ENCODE measurements at places on chromosomes 16 and 17. TPM values are rescaled to one million over a fixed set of nuclear protein-coding genes. Genes with fewer than 3 reads are reported as not detected.
A peak's percentile ranks its signal among the peaks of the same experiment; 100 is the strongest.

Gene KRT38
- not detected for total RNA-seq

DNA sequence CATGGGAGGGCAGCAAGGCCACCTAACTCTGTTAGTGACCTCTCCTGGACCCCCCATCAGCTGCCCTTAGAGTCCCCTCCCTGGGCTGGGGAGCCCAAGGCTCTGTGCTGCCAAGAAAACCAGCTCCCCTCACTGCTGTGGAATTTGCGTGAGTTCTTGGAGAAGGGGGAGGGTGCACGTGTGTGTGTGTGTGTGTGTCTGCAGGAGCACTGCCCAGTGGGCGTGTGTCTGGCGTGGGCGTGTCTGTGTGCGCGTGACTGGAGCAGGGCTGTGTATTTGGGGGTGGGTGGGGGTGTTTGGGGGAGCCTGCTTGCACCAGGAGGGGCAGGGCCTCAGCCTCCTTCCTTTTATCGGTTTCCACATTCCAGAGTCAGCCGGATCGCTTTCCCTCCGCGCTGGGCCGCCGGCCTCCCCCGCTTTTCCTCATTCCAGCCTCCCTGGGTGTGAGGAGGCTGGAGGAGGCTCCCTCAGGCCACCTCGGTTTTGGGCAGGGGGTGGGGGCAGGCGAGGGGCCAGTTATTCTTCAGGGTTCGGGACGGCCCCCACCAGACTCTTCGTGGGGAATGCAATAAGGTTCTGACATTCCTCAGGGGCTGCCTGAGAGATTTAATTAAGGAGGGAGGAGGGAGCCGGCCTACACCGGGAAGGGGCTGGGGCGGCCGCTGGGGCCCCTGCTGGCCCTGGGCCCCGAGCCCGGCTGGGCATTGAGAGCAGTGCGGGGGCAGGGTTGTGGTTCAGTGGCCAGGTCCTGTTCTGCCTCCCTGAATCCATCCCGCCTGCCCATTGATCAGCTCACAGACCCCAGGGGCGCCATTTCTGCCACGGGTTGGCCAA lies 2.5 kb downstream of the VASN start:
- DNase-seq = no peak

GRCh38 chr17:37206299-37206698 lies 169.5 kb upstream of the C17orf78 start:
- DNase-seq = no peak

- DNase-seq = no peak
Observed at GRCh38 chr17:66094727-66095126, 97.2 kb downstream of the CEP112 start.

Gene SLC2A4
- 2.3 TPM for total RNA-seq

Gene SLC52A1
- total RNA-seq = not detected

DNA sequence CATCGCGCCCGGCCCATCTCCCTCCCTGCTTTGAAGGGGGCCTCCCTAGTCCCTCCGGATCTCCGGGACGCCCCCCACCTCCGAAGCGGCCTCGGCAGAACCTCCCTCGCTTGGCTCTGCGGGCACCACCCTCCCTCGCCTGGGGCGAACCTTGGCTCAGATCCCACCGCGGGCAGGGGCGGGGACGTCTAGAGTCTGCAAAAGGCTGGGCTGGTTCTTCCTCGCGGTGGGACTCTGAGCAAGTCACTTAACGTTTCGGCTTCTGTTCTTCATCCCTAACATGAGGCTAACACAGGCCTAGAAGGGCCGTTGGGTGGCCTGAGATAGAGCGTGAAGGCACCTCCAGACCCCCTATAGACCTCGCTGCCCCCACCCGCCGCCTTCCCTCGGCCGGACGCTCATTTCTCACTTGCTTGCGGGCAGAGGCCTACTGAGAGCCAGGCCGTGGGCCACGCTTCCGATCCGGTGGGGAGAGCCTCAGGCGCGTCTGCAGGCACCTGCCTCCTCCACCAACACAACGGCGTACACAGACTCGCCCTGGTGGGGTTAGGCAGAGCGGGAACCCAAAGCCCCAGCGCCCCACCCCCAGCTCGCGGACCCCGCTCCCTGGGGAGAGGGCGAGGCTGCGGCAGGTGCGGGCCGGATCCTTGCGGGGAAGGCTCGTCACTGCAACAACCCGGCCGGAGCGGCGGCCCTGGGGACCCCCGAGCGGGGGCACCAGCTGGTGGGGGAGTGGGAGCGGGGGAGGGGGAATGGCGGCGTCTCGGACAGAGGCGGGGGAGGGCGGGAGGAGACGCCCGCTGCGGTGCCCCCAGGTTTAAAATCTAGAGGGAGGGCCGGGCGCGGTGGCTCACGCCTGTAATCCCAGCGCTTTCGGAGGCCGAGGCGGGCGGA lies 5.4 kb downstream of the MYO1C start:
- DNase-seq = peak; percentile 41

DNA sequence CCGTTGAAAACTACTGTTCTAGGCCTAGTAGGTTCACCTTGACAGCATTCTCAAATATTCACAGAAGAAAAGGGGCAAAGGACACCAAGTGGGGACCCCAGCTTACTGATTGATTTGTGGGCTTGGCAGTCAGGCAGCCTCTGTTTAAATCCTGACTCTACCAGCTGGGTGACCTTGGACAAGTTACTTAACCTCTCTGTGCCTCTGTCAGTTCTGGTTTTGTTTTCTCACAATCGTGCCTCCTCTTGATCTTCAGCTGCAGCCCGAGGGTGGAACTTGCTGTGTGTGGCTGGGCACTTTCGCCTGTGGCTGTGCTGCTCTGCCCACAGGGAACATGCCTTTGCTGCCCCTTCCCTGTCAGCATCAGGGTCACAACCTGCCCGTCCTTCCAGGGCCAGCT lies 17.8 kb downstream of the RAP1GAP2 start:
- no peak for DNase-seq

DNA sequence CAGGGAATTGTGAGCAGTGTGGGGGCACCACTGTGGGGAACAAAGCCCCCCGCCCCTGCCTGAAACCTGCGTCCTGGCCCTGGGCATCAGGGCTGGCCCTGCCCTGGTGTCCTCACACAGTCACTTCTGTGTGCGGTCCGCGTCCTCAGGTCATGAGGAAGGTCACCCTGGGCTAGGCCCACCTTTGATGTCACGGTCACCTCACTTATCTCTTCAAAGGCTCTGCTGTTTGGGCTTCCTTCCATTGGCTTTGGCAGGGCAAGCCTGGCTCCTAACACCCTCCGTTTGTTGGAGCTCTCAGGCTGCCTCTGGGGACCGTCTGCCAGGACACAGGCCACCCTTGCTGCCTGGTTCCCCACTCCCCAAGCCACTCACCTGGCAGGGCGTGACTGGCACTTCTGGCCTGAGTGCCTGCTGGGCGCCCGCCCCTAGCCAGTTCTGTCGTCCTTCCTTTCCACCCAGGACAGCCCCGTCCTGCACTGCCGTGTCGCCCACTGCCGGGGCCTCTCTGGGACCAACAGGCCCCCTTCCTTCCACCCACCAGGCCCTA lies 8.8 kb downstream of the CENPX start:
- DNase-seq = no peak

GRCh38 chr17:65047941-65048340 lies 8.6 kb downstream of the GNA13 start:
- DNase-seq = no peak

- no peak for DNase-seq
Observed at GRCh38 chr17:83128306-83129240, 49.2 kb downstream of the METRNL start.

GRCh38 chr17:57561072-57561861 lies 183.8 kb downstream of the CCDC182 start:
- DNase-seq = no peak

GRCh38 chr17:3669548-3669947 lies 936 bp downstream of the EMC6 start:
- DNase-seq = no peak

GRCh38 chr17:63699638-63700527 lies at the start of gene LIMD2:
Gene LIMD2 (minus strand): TSS chr17:63700125. CDS start chr17:63699298, 827 bp downstream.
- DNase-seq = no peak

DNA sequence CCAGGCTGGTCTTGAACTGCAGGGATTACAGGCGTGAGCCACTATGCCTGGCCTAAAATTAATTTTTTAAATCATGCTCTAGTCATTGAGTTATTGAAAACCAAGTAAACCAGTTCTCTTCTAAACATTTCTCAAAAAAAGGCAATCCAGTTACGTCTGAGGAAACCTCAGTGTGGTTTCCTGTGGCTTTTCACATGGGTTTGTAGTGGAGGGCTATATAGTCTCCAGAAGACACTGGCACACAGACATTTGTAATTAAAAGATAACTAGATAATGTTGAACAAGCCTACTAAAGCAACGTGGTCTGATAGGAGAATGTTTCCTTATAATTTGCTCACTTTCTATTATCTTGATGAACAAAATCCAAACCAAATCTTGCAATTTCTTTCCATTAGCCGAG lies 5.2 kb upstream of the TOB1 start:
- no peak for DNase-seq

DNA sequence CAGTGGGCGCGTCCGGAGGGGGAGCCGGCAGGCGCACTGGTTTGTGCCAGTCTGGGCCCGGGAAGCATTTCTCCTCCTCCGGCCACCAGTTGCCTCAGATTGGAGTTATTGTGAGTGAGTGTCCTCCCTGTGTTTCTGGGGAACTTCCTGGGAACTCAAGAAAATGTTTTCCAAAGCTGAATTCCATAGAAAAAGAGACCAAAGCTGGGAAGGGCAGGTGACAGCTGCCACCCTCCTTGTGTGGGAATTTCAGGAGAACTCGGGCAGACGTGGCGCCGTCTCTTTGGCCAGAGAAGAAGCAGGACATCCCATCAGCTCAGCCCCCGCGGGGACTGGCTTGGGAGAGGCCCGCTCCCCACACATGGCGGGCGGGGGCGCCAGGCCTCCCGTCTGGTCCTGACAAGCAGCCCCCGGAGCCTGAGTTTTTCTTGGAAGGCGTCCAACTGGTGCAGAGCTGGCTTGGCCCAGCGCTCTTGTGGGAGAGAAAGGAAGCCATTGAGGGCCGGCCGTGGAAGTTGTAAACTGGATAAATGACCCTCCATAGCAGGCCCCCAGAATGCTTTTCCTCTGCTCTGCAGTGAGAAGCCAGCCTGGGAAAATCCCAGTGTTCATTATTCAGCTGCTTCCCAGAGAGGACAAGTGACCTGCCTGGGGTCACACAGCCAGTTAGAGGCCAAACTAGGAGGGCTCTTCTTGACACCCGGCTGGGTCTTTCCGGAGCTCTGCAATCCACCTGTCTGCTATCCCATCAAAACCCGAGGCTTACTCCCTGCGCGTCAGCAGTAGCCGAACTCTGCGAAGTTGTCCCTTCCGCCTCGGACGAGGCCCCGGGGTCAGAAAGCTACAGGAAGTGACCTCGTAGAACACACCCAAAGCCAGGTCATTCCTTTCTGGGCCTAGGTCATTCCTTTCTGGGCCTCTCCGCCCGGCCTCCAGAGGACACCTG lies 39.2 kb upstream of the GSE1 start:
- DNase-seq = peak; percentile 61

DNA sequence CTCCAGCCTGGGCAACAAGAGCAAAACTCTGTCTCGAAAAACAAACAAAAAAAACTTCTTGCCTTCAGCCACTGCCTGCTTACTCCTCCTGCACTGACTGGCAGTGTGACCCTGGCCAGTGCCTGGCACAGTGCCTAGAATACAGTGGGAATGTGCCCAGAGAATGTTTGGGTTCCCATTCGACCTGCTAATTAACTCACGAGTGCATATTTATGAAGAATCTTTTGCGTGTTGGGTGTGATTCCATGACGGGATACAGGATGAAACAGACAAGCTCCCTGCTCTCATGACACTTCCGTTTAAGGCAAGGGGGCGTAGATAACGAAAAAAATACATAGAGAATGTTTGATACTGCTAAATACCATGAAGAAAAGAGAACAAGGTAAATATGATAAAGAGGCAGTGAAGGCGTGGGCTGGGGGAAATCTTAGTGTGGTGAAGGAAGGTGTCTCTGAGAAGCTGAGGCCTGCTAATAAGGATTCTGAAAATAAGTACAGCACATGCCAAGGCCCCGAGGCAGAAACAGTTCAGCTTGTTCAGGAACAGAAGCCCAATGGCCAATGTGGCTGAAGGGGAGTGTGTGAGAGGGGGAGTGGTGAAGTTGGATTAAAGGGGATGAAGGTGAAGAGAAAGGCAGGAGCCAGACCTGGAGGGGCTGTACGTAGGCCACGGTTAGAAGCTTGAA lies 4.3 kb downstream of the ABI3 start:
- DNase-seq = no peak

- DNase-seq = no peak
Observed at GRCh38 chr16:31522071-31522470, 5.6 kb upstream of the AHSP start.

Gene CA5A
- not detected for total RNA-seq

Gene GDPD3
- total RNA-seq = not detected

DNA sequence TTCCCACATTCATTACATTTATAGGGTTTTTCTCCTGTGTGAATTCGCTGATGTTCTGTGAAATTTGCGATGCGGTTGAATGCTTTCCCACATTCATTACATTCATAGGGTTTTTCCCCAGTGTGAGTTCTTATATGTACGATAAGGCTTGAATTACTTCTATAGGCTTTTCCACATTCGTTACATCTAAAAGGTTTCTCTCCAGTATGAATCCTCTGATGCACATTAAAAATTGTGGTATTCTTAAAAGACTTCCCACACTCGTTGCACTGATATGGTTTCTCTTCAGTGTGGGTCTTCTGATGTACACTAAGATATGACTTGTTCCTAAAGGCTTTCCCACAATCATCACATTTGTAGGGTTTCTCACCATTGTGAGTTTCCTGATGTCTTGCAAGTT lies 30.4 kb downstream of the ZNF624 start:
- no peak for DNase-seq

GRCh38 chr17:55758171-55758570 lies 7.3 kb downstream of the PCTP start:
- no peak for DNase-seq

Gene HOXB7
- total RNA-seq = 12.8 TPM

GRCh38 chr17:62611728-62612127 lies 15.7 kb upstream of the MRC2 start:
- DNase-seq = no peak

DNA sequence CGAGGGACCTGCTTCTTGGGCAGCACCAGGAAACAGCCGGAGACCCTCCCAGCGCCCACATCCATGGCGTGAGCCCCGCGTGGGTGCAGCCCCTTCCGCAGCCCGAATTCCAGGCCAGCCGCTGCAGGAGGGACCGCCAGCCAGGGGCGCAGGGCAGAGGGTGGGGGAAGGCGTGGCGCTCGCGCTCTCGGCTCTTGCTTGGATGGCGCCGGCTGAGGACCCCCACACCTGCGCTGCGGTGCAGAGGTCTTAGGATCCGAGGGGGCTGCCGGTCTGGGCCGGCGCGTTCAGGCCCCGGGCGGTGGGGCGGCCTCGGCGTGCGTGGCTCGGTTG lies 28.8 kb downstream of the ACTG1 start:
- no peak for DNase-seq

- no peak for DNase-seq
Observed at GRCh38 chr16:3065069-3065741, at the start of gene IL32. Gene IL32 (plus strand): TSS chr16:3065640. CDS start chr16:3065812, 172 bp downstream.

Gene CORO6
- 3.6 TPM for total RNA-seq

DNA sequence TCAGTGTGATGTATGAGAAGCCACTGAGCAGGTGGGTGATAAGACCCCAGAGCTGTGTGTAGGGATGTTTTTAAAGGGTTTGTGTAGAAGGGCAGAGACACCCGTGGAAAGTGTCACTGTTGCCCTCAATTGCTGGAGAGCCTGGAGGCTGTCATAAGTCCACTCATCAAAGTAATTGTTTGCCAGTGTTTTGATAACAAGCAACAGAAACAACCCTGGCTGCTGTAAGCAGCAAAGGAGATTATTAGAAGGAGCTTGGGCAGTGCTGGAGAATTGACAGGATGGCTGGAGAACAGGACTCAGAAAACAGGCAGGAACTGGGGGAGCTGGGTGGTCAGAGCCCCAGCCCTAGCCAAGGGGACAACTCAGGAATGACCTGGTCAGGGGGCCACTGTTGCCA lies 119.6 kb downstream of the CCDC182 start:
- DNase-seq = no peak

Gene TPSD1
- total RNA-seq = not detected

Gene SYT17
- total RNA-seq = 0.12 TPM
